Vagina (tissue), 2 donors: ENCODE measurements at places on chromosomes 6 and 20.

DNA sequence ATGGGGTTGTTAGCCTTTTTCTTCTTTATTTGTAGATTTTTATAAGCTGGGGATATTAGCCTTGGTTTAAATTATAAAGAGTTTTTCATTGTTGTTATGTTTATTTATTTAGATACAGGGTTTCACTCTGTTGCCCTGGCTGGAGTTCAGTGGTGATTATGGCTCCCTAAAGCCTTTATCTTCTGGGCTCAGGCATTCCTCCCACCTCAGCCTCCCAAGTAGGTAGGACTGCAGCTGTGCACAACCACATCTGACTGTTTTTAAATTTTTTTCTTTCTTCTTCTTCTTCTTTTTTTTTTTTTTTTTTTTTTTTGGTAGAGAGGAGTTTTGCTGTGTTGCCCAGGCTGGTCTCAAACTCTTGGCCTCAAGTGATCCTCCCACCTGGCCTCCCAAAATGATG lies 80.9 kb downstream of the UBE3D start:
- DNase-seq, result no peak

DNA sequence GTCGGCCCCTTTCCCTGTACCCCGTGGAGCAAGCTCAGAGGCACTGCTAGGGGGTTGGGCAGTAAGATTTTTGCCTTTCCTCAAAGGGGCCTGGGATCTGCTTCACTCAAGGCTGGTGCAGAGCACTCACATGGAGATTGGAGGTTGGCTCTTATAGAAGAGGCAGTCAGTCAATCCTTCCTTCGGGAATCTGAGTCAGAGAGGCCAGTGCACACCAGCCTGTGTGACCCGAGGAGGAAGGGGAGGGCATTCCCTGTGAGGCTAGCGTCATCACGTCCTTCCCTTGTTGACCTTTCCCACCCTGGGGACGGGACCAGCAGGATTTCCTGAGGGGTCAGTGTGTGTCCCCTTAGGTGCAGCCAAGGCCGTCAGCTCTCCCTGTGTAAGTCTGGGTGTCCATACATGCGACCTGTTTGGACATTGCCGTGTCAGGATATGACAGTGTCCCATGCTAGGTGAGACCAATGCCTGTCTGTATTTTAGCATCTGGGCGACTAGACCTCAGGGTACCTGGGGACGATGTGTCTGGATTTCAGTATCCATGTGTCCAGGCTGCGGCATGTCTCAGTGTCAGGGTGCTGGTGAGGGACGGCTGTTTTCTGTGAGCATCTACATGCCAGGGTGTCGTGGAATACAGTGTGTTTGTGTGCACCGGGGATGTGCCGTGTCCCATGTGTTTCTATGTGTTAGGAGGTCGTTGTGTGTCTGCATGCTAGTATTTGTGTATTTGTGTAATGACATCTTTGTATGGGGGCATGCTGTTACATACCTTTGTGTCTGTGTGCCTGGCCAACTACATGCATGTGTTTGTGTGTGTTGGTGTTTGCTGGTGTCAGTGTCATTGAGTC lies 2.8 kb upstream of the ZNF512B start:
- DNase-seq, result no peak

DNA sequence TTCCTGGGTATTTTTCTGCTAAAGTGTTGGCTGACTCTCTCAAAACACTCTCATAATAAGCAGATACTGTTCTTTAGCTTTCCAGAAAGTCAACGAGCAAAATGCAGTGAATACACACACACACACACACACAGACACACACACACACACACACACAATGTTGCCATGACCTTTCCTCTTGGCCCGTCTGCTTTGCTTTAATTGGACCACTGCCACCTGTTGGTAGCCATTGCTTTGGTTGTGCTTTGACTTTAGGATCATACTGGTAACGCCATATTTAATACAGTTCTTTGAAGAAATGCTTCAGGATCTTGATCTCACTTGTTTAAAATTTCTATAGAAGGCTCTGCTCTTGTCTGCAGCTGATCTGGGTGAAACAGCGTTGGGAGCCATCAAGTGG lies 4.4 kb downstream of the FIG4 start:
- DNase-seq, result no peak

- no peak for DNase-seq
Observed at GRCh38 chr6:44397424-44398164, 10.1 kb downstream of the CDC5L start.

- no peak for DNase-seq
Observed at GRCh38 chr20:889932-890463, 26.1 kb downstream of the ANGPT4 start.

- DNase-seq, result no peak
Observed at GRCh38 chr20:48818481-48818987, 9.3 kb downstream of the PREX1 start.

DNA sequence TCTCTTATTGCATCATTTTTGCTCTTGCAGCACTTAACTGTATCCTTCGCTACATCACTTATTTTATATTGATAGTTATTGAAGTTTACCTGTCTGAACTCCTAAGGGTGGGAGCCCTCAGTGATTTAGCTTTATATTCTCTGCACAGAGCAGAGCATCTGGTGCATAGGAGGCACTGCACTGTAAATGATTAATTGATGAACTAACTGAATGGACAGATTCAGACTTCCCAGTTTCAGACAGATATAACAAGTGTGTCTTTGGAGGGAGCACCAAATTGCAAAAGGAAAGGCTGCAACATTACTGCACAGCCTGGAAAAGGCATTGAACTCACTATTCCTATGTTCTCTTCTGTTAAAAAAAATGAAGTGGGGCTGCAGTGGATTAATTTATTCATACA lies 160.3 kb downstream of the EDN1 start:
- DNase-seq, result no peak

DNA sequence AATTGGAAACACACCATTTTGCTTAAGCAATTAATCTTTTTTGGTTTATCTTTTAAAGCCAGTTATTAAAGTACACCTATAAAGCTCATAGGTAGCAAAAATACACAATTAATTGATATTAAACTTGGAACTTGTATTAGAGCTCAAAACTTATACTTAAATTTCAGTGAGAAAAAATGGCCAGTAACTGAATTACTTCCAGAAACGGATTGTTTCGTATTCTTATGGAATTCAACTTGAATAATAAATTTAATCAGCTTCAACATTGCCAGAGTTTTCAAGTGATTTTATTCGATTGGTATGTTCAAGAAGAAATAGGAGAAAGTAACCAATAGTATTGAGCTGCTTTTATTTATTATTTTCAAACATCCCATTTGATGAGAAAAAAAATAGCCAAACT lies 112.7 kb upstream of the PDE10A start:
- DNase-seq, result no peak

DNA sequence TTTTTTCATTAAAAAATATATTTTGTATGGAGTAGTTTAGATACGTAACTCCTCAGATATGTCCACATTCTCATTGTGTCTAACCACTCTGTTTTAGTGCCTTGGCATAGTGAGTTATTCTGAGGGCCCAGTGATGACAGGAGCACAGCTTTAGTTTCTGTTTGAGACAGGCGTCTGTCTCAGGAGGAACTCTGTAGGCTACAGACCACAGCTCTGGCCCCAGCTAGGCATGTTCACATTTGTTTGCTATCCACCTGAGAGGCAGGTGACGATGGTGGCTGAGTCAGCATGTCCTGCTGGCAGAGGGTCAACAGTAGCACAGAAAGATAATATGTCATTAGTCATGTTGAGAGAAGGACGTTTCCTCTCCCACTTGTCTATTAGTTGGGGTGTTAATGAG lies 16.3 kb downstream of the LRRC1 start:
- DNase-seq, result no peak

- DNase-seq, result peak; percentile 94
Observed at GRCh38 chr6:31776989-31777666, at the start of gene VWA7. Gene VWA7, minus strand, starts transcription at chr6:31777328. Its CDS starts 549 bp downstream, at chr6:31776779.

DNA sequence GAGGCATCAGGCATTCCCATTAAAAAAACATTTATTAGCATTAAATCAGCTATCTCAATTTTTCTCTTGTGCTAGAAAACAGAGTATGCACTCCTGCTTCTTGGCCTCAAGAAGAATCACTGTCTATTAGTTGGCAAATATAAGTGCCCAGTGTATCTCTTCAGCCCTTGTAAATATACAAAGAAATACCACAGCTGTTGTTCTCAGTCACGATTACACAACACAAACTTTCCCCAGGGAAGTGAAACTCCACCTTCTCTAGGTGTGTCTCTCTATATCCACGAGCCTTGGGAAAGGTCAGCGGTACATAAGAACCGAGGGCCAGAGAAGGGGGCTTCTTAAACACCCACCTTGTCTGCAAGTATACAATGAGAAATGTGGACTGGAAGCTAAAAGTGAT lies 194.7 kb downstream of the PKHD1 start:
- DNase-seq, result no peak

- DNase-seq, result no peak
Observed at GRCh38 chr6:37710616-37711015, 12.9 kb upstream of the MDGA1 start.

DNA sequence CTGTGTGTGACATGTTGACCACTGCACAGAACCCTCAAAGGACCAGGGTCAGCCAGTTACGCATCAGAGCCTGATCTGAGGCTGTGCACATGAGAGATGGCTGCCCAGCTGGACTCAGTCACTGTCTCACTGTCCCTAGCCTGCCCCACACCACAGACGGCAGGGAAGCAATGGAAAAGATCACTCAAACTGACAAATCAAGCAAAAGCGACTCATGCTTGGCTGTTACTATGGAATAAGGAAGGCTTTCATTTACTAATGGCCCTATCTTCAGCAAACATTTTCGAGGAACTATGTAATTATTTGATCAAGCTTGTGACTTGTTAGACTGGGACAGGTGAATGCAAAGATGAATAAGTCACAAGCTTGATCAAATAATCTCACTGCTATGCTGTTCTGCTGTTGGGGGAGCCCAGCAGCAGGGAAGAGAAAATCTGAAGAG lies 137.0 kb downstream of the SLC23A2 start:
- no peak for DNase-seq
